SK-N-SH treated with all-trans-retinoic acid at 6 μM for 48 hours (cell line): ENCODE measurements at places on chromosomes 2 and 18.

DNA sequence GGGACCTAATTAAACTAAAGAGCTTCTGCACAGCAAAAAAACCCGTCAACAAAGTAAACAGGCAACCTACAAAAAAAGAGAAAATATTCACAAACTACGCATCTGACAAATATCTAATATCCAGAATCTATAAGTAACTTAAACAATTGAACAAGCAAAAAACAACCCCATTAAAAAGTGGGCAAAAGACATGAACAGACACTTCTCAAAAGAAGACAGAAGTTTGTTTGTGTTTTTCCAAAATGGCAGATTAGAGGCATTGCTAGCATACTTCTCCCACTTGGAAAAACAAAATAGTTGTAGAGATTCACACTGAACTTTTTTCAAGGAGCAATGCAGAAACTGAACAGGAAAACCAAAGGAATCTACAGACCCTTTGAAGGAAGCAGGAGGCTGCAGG is 37.6 kb downstream of the FLACC1 start:
- no peak for ATAC-seq

DNA sequence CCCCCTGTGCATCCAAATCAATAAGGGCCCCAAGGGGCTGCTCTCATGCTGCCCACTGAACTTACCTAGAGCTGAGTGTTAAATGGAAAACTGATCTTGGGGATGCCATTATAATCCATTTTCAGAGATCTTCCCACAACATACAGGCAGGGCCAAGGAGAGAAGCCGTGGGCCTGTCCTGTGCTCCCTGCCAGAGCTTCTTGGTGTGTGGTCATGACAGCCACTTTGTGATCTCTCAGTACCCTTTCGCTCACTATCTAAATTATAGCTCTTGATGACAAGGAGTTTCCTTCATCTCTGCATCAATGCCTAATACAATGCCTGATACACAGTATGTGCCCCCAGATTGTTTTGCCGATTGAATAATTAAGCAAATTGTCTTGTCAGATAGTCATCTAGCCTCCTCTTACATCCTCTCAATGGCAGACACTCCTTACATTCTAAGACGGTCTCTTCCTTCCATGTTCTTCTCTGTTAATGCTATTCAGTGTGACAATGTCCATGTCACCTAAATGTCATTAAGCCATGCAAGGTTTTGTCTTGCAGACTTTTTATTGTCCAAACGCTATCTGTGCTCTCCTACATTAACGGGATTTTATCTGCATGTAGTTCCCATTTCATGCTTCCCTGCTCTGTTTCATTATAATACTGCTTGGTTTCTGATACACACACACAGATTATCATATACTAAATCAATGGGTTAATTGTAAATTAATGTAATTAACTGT is 5.9 kb downstream of the CSRNP3 start:
- ATAC-seq: peak; percentile 26; the same call in 2 of the 3 replicates

- no peak for ATAC-seq
These were observed 15.4 kb downstream of the EVA1A start for GRCh38 chr2:75545387-75545786.

GRCh38 chr18:21486905-21487437 is 113.5 kb downstream of the ESCO1 start:
- no peak for ATAC-seq

- no peak for ATAC-seq
These were observed 197.6 kb upstream of the CHST9 start for GRCh38 chr18:27382567-27383216.

DNA sequence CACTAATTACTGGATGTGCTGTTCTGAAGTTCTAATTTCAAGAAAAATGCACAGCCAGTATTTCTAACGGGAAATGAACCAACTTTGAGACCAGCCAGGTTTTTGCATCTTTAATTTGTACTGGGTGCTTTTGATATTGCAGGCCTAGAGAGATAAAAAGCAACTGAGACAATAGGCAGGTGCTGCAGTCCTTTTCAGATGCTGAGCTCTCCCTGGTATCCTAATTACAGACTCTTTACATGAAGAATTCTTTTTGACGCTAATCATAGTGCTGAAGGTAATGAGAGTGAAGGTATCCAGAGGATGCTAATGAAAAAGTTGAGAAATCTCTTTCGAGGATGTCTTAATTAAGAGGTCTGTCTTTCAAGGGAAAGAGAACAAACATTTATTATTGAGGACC is 85.1 kb downstream of the SERPINB8 start:
- no peak for ATAC-seq

- no peak for ATAC-seq
These were observed 31.1 kb upstream of the EPG5 start for GRCh38 chr18:45998244-45998643.

GRCh38 chr2:48474574-48475298 is 55.2 kb upstream of the STON1 start:
- peak; percentile 88 for ATAC-seq

DNA sequence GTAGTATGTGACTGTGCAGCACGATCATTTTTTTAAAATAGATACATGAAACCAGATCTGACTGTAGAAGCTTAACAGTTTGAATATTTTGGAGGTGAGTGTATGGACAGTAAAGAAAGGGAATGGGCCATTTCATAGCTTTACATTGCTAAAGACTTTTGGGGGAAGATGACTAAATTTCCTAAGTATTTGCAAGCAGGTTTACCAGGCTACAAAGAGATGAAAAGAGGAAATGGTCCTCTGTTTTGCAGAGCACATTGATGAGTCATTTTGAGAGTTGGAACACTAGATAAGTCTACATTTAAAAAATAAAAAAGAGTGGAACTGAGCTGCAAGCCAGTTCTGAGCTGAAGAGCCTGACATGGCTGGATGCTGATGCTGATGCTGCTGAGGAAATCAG is 115.7 kb upstream of the LRATD1 start:
- peak; percentile 93 for ATAC-seq

- peak; percentile 92 for ATAC-seq
These were observed 867 bp upstream of the TTL start for GRCh38 chr2:112481050-112481527.

DNA sequence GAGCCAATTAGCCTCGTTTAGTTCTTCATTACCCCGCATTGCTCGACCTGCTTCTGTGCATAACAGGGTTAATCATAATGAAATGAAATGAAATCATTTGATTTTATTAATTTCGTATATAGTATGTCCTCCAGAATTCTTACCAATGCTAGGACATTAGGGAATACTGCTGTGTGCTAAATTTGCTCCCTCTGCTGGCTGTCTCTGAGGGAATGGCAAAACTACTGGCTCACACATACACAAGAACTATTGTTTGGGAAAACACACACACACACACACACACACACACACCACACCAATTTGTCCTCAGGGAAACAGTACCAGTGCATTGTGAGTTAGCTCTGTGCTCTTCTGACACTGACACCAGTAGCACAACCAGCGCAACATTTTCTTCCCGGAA is 273.3 kb upstream of the TCF4 start:
- ATAC-seq: peak; percentile 73

GRCh38 chr18:34627137-34627920 is 82.8 kb upstream of the DTNA start:
- no peak for ATAC-seq

DNA sequence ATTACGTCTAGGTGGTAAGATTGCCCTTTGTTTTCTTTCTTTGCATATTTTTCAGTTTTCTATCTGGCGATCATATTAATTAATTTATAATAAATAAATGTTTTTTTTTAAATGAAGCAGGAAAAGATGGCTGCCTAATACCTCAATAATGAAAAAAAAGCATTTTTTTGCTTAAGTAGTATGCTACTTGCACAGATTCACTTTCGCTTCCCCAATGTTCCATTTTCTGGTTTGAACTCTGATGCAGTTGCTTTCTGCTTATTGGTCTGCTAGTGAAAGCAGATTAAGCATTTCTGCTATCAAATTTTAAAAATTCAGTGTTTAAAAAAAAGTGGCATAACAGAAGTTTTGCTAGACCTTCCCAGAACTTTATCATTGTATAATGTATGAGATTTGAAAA is 11.9 kb upstream of the TMEM182 start:
- ATAC-seq: no peak

DNA sequence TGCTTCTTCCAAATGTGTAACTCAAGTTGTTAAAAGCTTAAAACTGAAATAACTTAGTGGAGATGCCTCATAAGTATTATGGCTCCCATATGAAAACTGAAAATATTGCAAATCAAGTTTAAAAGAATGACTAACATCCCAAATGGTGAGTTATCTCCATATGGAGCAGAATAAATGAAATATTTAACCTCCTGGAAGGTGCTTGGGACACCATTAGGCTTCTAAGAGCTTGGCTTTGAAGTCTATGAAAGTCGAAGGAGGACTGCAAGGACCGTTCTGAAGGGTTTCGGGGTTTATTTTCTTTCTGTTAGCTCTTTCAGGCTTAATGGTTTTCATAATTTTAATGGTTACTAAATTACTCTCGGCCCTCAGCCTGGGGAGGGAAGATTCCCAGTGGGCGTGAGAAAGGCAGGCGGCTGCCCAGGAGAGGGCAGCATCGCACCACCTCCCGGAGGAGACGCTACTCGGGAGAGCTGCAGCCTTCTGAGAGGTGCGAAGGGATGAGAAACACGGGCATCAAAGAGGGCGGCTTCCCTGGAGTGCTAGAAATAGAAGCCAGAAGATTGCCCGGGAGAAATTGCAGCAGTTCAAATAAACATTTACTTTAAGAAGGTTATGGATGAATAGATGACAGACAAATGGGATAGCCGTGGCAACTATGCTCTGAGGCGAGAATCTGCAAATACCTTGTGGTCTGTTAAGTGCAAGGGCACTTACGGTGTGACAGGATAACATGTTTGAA is 43.1 kb downstream of the MAP3K19 start:
- peak; percentile 100 for ATAC-seq

GRCh38 chr2:48512571-48512970 is 17.4 kb upstream of the STON1 start:
- no peak for ATAC-seq

DNA sequence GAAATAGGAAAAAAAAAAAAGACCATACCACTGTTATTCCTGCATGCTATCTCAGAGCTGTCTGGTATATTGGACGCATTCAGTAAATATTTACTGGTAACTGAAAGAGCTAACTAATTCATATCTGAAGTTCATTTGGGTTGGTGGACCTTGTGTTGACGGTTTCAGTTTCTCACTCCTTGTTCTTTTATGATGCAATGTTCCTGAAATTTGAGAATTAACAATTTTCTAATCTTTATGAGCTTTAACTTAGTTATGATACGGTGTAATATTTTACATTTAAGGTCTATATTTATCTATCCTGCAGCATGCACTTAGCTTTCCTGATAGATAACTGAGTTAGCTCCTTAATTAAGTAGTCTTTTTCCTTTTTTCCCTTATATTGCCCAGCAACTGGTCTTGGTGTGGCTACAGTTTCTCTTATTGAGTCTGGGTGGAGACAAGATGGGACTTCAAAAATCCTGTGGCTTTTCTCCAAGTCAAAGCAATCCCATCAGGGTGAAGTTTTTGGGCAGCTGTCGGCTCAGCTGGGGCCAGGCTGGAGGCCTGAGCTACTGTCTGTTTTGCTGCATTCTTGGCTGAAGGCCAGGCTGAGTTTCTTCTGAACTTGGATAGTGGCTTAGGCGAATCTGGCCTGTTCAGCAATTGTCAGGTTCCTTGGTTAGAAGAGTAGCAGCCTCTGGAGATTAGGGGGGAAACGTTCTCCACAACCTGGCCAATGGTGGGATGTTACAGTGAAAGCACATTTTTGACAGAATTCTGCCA is 78.4 kb upstream of the MEX3C start:
- ATAC-seq: no peak

- no peak for ATAC-seq
These were observed 44.1 kb downstream of the MREG start for GRCh38 chr2:215969131-215969841.

GRCh38 chr2:120820953-120821279 is 85.2 kb downstream of the GLI2 start:
- ATAC-seq: no peak

DNA sequence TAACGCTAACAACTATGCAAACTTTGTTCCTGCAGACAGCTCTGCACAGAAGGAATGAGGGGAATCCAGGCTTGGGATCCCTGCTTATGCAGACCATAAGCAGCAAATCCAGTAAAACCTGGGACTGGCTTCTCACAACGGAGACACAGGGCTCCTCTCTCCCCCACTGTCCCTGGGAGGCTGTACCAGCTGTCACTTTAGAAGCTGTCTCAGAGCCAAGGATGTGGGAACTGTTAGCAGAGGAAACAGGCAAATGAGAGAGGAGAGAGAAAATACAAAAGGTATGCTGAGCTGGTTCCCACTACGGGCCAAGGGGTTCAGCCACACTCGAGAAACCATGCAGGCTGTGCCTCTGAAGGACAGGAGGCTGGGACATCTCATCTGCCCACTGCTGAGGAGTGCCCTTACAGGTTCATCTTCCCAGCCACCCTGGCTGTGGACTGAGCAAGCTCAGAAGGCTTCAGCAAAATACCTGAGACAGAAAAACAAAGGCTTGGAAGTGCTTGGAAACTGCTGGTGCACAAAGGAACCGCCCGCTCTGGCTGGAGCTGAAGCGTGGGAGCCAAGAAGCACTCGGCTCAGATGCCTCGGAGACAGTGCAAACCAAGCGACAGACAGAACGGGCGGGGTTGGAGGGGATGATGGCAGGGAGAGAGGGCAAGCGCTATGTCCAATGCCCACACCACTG is 72.5 kb downstream of the FAM210A start:
- ATAC-seq: no peak

DNA sequence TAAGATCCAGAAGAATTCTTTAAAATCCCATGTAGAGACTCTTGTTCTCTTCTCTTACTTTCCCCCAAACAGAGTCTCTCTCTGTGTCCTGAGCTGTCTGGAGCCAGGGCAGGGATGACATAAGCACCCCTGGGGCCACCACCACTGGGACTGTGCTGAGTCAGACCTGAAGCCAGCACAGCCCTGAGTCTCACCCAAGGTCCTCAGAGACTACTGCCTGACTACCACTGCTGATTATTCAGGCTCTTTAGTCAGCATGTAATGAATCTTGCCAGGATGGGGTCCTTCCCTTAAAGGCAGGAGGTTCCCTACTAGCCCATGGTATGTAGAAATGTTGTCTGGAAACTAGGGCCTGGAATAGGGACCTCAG is 34.9 kb upstream of the DYNC1I2 start:
- no peak for ATAC-seq

GRCh38 chr18:54184836-54185235 is 39.6 kb downstream of the MBD2 start:
- no peak for ATAC-seq

- ATAC-seq: no peak
These were observed 458.3 kb upstream of the SYT4 start for GRCh38 chr18:43735570-43735969.

DNA sequence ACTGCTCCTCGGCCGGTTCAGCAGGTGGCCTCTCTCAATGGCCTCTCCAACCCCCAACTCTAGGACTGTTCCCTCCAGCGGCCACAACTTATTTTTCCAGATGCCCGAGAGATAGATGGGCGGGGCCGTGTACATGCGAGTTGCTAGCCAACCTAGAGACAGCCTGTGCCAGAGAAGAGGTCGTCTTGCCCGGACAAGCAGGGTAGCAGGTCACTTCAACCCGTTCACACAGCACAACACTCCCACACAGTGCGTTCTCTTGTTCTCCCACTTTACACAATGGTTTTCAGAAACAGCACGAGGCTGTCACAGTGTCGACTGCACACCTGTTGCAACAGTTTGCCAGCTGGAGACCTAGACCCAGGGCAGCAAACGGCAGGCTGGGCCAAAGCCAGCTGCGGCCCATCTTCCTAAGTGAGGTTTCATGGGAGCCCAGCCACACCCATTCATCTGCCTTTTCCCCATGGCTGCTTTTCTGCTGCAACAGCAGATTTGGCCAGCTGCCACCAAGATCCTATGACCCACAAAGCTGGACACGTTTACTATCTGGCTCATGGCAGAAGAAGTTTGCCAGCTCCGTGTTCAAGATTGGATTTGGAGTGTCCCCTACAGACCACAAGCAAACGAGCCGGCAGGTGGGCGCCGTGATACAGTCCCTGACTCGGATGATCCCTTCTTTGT is 7.3 kb upstream of the PRLH start:
- peak; percentile 44; the same call in 2 of the 3 replicates for ATAC-seq
